ENCODE measurements at places on chromosomes 3 and 15. TPM values are rescaled to one million over a fixed set of nuclear protein-coding genes. Genes with fewer than 3 reads are reported as not detected.

The SLC22A14 gene
- 0.05 TPM for total RNA-seq

The LMAN1L gene
- not detected for total RNA-seq

The TMCO5A gene
- not detected for total RNA-seq

The ARPP21 gene
- 0.11 TPM for total RNA-seq

The ETV5 gene
- total RNA-seq = 24.5 TPM

The FSD2 gene
- total RNA-seq = not detected

The KNL1 gene
- 6.9 TPM for total RNA-seq

The TICRR gene
- 10.5 TPM for total RNA-seq

The CHL1 gene
- total RNA-seq = not detected

The PPIP5K1 gene
- total RNA-seq = 4.6 TPM

The IL12A gene
- total RNA-seq = 1.4 TPM

The PSMD2 gene
- total RNA-seq = 266 TPM

The RBMS3 gene
- 0.43 TPM for total RNA-seq

The TF gene
- 1.2 TPM for total RNA-seq

The SLC26A6 gene
- 13.3 TPM for total RNA-seq

The SLC28A2 gene
- total RNA-seq = not detected

The GPR15 gene
- not detected for total RNA-seq

The IGDCC3 gene
- total RNA-seq = 0.10 TPM

The TTC14 gene
- 16.4 TPM for total RNA-seq

The PLSCR2 gene
- not detected for total RNA-seq

The ITIH3 gene
- 0.15 TPM for total RNA-seq

All from A549 treated with AZD2906 at 1 μM for 4 hours (cell line).